ENCODE measurements at places on chromosomes 7 and 10. TPM values are rescaled to one million over a fixed set of nuclear protein-coding genes. Genes with fewer than 3 reads are reported as not detected.

DNA sequence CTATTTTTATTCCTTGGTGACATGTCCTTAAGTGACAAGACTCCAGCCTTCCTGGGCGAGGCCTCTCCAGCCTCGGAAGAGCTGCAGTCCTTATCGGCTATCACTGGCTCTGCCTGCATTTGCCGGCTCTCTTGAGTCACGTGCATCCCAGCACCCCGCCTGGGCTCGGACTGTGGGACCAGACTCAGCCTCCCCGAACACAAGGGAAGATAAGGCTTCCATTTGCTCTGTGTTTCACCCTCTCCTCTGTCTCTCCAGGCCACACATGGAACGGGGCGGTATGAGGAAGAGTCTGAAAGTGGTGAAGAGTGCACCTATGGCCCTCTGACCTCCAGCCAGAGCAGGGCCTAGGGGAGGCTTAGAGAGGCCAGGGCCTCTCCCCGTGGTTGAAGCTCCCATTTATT, 4.7 kb downstream of the GDF2 start:
- DNase-seq, result no peak

DNA sequence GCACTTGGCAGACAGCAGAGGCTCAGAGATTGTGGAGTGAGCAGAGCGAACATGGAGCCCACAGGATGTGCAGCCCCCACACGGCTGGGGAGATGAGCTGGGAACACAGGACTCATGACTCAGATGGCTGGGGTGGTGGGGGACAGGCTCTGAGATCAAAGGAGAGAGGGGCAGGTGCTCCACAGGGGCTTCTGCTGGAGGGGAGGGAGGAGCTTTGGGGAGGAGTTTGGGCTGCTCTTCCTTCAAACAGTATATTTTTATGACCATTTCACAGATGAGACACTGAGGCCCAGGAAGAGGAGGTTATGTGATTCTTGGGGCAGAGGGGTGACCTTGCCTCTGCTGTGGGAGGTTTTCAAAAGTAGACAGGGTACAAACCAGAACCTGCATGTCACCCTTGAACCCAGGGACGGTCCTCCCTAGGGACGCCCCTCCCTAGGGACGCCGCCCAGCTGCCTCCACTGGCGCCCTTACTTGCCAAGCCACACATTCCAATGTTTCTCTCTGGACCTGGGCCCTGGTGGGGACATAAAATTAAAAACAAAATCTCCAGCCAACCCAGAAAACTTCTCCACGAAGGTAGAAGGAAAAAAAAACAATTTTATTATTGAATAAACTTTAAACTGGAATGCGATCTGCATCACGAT, 981 bp upstream of the CRYGN start:
- no peak for DNase-seq

KCNH2 gene
- not detected for total RNA-seq

DNA sequence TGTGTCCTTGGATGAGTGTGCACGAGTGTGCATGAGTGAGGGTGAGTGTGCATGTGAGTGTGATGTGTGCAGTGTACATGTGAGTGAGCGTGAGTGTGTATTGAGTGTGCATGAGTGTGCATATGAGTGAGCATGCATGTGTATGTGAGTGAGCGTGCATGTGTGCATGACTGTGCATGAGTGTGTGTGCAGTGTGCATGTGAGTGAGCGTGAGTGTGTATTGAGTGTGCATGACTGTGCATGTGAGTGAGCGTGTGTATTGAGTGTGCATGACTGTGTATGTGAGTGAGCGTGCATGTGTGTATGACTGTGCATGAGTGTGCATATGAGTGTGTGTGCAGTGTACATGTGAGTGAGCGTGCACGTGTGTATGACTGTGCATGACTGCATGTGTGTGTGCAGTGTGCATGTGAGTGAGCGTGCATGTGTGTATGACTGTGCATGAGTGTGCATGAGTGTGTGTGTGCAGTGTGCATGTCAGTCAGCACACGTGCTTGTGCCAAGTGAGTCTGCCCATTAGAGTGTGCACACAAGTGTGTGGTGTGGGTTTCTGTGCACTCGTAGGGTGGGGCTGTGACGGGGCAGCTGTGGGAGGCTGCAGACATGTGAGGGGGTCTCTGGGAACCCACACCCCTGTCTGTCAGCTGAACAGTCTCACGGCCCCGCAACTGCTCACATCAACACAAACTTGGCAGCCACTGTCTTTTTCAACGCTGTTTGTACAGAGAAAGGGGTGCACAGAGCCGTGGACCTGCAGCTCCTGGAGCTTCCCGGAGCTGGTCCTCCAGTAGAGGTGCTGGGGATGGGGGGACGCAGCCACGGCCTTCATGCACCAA, 14.8 kb downstream of the FOXL3 start:
- DNase-seq, result no peak

OR13A1 gene
- not detected for total RNA-seq

UNC5B gene
- 11.4 TPM for total RNA-seq

- DNase-seq, result no peak
Observed at GRCh38 chr7:67343572-67343971, 346.9 kb downstream of the TYW1 start.
